ENCODE measurements at places on chromosomes 5 and 9.

DNA sequence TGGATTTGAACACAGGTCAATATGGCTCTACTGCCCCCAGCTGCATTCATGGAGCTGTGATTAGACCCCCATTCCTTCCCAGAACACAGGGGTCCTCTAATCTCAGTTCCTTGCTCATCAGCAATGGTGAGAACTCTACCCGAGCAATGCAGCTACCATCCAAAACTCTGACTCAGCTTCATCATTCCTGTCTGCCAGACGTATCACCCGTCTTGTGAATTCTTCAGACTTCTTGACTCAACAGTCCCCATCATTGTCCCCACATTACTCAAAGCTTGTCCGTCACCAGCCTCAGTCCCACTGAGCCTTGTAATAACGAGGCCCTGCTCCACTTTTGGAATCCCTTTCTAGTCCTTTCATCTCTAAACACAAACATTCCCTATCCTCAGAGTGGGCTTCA is 36.3 kb upstream of the STX17 start:
- DNase-seq: peak; percentile 56

- DNase-seq: no peak
Observed at GRCh38 chr5:94815313-94816039, 197.0 kb downstream of the SLF1 start.

DNA sequence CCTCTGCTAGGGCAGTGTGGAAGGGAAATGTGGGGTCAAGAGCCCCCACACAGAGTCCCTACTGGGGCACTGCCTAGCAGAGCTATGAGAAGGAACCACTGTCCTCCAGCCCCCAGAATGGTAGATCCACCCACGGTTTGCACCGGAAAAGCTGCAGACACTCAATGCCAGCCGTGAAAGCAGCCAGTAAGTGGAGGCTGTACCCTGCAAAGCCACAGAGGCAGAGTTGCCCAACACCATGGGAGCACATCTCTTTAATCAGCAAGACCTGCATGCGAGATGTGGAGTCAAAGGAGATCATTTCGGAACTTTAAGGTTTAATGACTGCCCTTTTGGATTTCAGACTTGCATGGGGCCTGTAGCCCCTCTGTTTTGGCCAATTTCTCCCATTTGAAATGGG is 52.2 kb downstream of the GKAP1 start:
- no peak for DNase-seq

- no peak for DNase-seq
Observed at GRCh38 chr5:88718736-88719135, 164.2 kb downstream of the MEF2C start.

DNA sequence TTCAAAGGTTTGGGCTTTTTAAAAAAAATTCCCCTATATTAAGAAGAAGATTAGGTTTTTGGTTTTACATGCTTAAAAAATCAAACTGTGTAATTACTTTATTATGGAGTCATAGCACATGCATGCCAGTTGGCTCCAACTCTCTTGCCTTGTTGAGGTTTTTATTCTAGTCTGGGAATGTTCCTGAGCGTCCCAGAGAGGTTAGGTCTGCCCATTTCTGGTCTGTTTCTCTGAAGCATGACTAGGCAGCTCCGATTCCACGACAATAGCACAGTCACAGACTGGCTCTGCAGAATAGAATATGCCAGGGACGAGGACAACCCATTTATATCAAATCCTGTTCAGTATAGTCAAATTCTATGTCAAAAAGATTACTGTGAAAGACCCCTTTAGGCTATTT is 217.0 kb downstream of the PCSK5 start:
- no peak for DNase-seq

DNA sequence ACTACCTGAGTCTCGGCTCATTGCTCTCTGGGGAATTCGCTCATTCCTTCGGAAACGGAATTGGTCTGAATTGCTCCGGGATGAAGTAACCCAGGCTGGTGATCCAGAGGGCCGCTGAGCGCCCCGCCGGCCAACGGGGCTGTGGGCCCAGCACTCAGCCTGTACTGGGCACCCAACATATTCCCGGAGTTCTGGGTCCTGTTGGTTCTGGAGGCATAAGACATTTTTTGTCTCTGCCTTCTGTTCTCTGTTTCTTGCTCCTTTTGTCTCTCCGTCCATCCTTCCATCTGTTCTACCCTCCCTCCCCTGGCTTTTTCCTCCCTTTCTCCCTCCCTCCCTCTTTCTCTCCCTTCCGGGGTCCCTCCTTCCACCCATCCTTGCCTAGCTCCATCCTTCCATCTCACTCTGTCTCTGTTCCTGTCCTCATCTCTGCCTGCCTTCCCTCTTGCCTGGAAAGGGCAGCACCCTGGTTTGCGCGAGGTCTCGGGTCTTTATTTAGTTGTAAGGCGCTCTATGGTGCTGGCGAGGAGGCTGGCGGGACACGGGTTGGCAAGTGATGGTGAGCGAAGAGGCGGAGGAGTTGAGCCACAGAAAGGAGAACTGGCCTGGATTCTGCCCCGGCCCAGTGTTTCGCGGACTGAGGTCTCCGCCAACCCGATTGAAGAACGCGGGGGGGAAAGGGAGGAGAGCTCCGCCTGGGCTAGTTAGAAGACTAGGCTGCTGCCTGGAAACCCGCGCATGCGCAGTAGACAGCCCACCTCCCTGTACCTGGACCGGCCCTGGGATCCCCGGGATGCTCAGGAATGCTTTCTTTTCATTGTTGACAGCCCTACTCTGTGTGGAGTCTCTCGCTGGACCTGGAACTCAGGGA is 1468.0 kb downstream of the FOXD4L5 start:
- no peak for DNase-seq

DNA sequence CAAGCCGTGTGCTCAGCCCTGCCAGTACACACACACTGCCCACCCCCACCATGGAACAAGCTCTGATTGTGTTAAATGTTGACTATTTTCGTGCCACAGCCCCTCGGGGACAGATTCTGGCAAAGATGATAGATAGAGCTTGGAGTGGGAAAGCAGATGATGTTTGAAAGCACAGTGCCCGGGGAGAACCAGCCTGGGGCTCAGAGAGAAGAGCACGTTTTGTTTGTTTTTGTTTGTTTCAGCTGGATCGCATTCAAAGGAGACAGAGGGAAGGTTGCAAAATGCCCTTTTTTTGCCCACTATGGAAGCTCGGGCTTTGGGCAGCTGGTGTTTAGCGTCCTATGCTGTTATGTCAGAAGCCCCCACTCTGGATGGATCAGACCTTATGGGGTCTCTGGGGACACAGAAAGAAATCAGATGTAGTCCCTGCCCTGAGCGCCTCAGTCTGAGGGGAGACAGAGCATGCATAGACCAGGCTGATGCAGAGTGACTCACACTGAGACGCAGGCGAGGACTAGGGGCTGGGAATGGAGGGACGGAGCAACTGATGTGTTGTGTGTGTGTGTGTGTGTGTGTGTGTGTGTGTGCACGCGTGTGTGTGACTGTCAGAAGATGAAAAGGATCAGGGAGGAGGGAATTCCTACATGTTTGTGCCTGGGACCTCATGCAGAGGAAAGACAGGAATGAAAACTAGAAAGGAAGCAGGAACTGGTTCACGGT is 229.7 kb downstream of the MELK start:
- DNase-seq: peak; percentile 7

- DNase-seq: no peak
Observed at GRCh38 chr5:61311056-61311610, 20.9 kb upstream of the ZSWIM6 start.

GRCh38 chr5:76737846-76738245 is 21.9 kb downstream of the F2R start:
- no peak for DNase-seq

DNA sequence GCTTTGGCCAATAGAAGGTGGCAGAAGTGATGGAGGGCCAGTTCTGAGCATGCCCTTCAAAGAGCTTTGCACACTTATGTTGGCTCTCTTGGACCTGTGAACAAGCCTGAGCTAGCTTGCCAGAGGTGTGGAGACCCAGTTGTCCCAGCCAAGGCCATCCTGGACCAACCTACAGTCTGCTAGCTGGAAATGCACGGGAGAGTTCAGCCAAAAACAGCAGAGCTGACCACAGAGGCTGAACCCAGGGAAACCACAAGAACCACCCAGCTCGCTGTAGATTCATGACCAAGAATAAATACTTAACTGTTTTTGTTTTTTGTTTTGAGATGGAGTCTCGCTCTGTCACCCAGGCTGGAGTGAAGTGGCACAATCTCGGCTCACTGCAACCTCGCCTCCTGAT is 65.4 kb upstream of the HAND1 start:
- no peak for DNase-seq

- no peak for DNase-seq
Observed at GRCh38 chr5:7857926-7858632, 7.1 kb upstream of the CFAP90 start.

DNA sequence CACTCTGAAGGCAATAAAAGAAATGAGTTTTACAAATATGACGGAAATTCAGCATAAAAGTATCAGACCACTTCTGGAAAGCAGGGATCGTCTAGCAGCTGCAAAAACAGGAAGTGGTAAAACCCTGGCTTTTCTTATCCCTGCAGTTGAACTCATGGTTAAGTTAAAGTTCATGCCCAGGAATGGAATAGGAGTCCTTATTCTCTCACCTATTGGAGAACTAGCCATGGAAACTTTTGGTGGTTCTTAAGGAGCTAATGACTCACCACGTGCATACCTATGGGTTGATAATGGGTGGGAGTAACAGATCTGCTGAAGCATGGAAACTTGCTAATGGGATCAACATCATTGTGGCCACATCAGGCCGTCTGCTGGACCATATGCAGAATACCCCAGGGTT is 93.5 kb upstream of the RGMB start:
- no peak for DNase-seq

DNA sequence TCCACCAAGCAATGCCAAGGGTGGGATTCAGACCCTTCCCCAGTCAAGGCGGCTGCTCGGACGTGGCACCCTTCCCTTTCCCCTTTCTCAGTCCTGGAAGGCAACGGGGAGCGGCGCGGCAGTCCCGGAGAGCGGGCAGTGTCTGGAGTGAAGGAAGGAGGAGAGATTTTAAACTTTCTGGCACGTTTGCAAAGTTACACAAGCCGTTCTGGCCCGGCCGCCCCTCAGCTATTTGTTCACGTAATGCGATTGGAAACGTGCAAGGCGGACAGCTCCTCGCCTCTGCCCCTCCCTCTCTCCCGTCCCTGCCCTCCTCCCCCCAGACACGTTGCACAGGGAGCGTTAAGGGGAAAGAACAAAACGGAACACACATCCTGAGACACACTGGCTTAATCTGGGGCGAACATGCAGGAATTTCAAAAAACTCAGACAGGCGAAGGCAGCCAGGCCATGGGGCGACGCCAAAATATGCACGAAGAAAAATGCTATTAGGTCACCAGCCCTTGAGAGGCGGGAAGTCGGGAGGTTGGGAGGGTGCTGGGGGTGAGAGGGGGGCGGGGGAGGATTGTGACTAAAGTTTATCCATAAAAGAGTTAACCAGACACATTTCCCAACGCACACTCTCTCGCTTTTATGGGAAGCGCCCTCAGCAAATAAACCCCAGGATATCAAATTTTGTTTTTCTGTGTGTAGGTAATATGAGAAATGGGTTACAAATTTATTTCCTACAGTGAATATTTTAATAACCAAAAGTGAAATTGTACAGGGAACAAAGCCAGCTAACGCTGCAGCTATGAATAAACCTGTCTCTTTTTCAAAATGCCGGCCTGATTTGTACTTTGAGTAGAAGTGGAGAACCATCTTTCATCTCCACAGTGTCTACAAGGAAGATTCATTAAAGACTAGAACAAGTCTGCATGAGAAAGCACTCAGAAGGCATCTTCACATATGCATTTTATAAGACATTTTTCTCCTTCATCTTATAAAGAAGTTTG is at the start of gene LOX:
Gene LOX (minus strand): TSS at position 144 of the 995 bp plus-strand sequence. CDS start 274 bp downstream, outside the sequence.
- no peak for DNase-seq

DNA sequence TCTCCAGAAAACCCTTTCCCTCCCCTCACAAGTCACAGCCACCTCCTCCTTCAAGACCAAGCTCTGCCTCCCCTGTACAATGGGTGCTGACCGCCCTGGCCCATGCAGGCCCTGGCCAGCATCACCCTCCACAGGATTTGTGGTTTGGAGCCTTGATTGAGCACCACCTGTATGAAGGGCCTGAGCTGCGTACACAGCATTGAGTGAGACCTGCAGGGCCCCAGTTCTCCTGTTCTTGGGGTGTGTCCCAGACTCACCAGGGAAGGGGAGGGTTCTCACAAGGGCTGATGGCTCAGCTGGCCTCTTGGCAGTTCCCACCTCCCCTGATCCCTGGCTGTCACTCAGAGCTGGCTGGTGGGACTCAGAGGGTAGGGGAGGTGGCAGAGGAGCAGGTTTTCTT is 63.7 kb upstream of the IER5L start:
- DNase-seq: no peak

DNA sequence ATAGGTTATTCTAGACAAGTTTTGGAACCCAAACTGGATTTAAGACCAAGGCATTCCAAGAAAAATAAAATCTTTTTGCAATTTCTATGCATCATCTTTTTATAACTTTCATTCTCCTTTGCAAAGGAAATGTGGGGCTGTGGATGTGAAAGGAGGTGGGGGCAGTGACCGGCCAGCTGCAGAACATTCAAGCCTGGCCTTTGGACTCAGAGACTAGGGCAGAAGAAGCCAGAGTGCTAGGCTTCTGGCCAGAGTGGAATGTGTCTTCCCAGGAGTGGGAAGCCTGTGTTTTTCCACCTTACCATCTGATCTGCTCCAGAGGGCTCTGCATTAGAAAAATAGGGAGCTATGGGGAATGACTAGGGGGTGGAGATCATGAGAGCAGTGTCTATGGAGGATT is 148.5 kb downstream of the C9orf152 start:
- DNase-seq: no peak

All from RKO (cell line).